NCI-H526 treated with DMSO at 0.1 percent for 48 hours (cell line): ENCODE measurements at places on chromosomes 6 and 20.

GRCh38 chr6:7112741-7113313 lies 5.1 kb downstream of the RREB1 start:
- peak; percentile 36 for DNase-seq

- no peak for DNase-seq
Measured at GRCh38 chr6:151301547-151301946, 61.8 kb downstream of the AKAP12 start.

- no peak for DNase-seq
Measured at GRCh38 chr6:132695773-132696172, 18.1 kb downstream of the VNN1 start.

- DNase-seq: no peak
Measured at GRCh38 chr6:43915986-43916923, 146.2 kb downstream of the VEGFA start.

DNA sequence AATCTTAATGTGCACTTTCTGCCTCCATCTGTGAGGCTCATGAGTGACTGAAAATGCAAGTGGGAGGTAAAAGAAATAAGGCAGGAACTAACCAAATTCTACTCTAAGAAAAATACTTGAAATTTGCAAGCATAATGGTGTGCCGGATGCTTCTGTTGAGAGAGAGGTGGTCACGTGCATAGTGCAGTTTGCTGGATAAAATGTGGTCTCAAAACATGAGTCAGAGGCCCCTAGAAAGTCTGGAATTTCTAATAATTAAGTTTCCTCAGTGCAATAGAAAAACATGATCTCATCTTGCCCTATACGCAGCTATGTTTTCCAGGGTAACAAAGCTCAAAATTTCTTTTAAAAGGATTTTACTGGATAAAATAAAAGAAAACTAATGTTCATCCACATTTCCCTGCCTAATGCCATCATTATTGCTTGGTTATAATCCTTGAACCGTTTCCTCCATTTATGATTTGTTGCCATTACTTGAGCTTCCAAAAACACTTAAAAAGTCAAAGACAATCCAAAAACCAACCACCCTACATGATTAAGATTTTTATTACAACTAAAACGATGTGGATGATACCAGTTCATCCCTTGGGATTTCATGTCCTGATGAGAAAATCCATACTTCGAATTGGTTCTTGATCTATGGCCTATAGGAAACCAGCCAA lies 351.7 kb upstream of the ARID1B start:
- no peak for DNase-seq

GRCh38 chr20:4674672-4675071 lies 47.0 kb upstream of the PRND start:
- no peak for DNase-seq

GRCh38 chr6:127460465-127460864 lies 1.3 kb upstream of the KIAA0408 start:
- no peak for DNase-seq

DNA sequence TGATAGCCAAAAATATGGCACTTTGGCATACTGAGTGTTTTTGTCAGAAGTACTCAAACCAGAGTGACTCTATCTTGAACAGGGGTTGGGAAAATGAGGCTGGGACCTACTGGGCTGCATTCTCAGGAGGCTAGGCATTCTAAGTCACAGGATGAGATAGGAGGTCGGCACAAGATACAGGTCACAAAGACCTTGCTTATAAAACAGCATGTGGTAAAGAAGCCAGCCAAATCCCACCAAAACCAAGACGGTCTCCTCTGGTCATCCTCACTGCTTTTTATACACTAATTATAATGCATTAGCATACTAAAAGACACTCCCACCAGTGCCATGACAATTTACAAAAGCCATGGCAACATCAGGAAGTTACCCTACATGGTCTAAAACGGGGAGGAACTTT lies 985.1 kb downstream of the HACE1 start:
- DNase-seq: no peak

DNA sequence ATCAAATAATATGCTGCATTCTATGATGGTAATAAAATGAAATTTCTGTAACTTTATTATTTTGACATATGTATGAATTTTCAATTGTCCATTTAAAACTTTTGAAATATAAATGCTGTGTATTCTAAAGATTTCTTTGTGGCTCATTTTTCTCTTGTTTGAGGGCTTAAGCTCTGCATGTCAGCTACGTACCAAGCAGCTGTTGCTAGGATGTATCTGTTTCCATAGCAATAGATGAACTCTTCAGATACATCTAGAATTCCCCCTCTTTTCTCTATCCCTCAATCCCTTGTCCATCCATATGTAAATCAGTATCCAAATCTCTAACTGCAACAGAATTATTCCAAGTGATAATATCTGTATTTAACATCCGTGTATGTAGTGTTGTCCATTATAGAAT lies 76.5 kb upstream of the OPRM1 start:
- DNase-seq: no peak

DNA sequence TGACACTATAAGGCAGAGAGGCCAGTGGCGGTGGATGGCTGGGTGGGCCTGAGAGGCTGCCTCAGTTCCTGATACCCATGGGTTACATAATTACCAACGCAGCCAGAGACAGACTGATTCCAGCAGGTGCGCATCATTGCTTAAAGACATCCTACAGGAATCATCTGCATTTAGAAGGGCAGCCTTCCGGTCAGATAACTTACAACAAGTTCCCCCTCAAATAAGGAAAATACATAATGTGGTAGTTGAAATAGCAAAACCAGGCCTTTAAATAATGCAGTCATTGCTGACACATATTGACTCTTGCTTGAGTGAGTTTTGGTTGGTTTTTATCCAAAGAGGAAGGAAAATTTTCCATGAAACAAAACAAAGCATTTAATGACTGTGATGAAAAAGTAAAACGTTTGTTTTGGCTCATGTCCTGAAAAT lies 81.9 kb downstream of the SIM1 start:
- no peak for DNase-seq

- DNase-seq: no peak
Measured at GRCh38 chr6:150755042-150755441, 110.5 kb upstream of the MTHFD1L start.

- DNase-seq: no peak
Measured at GRCh38 chr20:3177746-3178485, 4.6 kb upstream of the LZTS3 start.

- DNase-seq: no peak
Measured at GRCh38 chr20:61343934-61344333, 91.9 kb downstream of the CDH4 start.

GRCh38 chr6:157645201-157645795 lies 177.7 kb upstream of the SNX9 start:
- no peak for DNase-seq

DNA sequence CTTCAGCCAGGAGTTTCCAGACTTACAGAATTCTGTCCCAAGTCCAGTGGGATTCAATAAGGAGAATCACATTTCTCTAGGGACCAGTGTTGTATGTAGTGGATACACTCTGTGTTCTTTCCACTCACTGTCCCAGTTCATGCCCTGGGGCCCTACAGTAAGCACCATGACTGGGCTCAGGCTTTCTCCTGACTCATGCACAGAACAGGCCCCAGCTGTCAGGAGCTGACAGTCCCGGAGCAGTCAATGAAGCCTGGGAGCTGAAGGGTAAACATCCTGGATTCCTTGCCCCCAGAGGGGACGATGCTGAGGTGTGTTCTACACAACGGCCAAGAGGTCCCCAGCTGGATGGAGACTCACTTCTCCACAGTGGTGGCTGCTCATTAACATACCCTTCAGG lies 40.2 kb upstream of the LRFN2 start:
- DNase-seq: no peak

- no peak for DNase-seq
Measured at GRCh38 chr6:158376631-158377081, 64.4 kb downstream of the TULP4 start.

DNA sequence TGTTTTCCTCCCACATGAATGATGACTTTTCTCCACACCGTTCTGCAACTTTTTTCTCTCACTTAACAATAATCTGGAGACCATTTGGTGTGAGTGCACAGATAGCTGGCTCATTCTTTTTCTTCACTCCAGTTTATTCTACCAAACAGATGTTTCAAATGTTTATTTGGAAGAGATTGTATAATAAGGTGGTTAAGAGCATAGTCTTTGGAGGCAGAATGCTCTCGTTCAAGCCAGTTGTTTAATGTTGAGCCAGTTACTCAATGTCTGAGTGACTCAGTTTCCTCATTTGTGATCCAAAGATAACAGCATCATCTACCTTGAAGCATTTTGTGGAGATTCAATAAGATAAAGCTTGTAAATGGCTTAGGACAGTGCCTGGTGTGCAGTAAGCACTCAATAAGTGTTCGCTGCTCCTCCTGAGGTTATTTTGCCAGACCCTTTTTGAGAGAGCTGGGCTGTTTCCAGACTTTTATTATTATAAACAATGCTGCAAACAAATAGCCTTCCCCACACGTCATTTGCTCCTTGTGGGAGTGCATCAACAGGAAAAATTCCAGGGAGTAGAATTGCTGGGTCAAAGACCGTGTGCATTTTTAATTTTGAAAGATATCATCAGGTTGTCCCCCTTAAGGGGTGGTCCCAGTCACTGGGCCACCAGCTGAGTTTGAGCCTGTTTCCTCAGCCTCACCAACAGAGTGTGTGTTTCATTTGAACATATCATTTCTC lies 70.6 kb downstream of the VEGFA start:
- no peak for DNase-seq

GRCh38 chr6:142318714-142319113 lies 16.9 kb downstream of the ADGRG6 start:
- DNase-seq: no peak

DNA sequence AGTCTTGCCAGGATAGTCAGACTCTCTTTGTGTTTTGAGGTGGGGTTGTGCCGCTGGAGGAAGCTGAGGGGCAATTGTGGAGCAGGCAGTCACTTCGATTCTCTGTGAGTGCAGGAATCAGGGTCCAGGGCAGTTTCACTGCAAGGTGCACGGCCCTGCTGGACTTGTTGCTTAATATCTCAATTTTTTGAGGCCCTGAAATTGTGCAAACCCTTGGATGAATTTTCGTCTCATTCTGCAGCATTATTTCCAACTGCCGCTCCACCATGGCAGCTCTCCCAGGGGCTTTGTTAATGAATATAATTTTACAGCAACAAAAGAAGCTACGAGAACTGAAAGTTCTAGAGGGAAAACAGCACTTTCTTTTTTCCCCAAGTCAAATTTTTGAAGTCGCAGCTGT lies 531.9 kb downstream of the QKI start:
- DNase-seq: no peak

DNA sequence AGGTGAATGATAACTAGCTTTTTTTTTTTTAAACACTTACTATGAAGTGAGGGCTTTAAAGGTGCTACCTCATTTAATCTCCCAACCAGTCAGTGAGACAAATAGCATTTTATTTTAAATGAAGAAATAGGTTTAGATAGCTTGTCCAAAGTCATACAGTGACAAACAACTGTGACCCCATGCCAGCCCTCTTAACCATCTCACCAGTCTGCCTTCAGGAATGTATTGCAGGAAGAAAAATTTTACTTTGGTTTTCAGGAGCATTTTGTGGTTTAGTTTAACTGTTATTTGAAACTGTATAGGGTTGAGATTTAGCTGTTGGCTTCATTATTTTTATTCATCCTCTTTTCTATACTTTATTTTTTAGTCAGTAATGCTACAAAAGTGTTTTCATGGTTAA lies 18.6 kb downstream of the DSE start:
- DNase-seq: no peak

DNA sequence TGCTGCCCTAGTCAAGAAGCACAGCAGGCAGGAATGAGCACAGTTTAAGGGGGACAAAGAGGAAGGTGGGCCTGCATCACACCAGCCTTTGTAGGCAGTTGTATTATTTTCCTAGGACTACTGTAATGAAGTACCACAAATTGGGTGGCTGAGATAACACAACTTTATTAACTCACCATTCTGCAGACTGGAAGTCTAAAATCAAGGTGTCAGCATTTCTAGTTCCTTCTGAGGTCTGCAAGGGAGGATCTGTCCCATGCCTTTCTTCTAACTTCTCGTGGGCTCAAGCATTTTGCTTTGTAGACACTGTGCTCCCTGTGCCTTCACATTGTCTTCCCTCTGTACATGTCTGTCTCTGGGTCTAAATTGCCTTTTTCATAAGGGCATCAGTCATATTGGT lies 488.5 kb upstream of the JARID2 start:
- no peak for DNase-seq

GRCh38 chr20:34242879-34243278 lies 1.7 kb downstream of the ASIP start:
- no peak for DNase-seq

- no peak for DNase-seq
Measured at GRCh38 chr6:41208439-41209106, 7.6 kb upstream of the TREML2 start.

- DNase-seq: no peak
Measured at GRCh38 chr6:96725296-96725695, 112.0 kb downstream of the GPR63 start.

DNA sequence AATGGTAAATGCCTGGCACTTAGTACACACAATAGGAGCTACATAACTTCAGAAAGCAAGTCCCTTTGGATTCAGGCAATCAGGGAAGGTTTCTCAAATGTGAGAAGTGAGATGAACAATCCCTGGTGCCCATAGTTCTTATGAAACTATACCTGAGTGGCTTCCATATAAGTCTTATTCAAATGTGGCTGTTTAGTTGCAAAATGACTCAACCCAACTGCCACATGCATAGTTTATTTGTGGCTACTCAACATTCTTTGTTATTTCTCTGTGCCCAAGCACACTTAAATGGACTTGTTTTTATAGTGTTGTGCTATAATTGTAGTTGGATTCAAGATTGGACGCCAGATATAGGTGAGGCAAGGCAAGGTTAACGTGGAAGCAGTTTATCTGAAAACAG lies 93.7 kb upstream of the ATXN1 start:
- DNase-seq: peak; percentile 5

DNA sequence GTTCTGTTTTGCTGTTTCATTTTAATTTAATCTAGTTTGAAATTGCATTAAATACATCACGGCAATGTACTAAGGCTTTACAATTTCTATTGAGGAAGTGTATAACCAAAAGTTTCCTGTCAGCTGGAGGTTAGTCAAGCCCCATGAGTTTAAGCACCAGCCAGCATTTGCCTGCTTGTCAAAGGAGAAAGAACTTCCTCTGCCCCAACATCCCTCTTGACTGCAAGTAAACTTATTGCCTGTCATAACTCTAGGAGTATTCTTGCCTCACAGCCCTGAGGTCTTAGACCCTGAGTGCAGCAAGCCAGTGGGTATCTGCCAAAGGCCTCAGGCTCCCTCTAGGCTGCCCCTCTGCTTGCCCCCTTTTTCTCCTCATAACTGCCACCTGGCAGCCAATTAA lies 106.7 kb upstream of the INSM1 start:
- no peak for DNase-seq
